ENCODE measurements at places on chromosomes 1 and 21. TPM values are rescaled to one million over a fixed set of nuclear protein-coding genes. Genes with fewer than 3 reads are reported as not detected.

DNA sequence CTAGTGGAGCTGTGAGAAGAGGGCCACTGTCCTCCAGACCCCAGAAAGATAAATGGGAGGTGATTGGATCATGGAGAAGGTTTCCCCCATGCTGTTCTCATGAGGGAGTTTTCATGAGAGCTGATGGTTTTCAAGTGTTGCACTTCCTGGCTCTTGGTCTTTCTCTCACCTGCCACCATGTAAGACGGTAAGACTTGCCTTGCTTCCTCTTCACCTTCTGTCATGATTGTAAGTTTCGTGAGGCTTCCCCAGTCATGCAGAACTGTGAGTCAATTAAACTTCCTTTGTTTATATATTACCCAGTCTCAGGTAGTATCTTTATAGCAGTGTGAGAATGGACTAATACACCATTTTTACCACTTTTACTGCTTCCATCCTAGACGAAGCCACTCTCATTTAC is 27.6 kb downstream of the GPR88 start:
- DNase-seq: no peak

DUSP23 gene
- 11.0 TPM for total RNA-seq

EDN2 gene
- 0.50 TPM for total RNA-seq

- DNase-seq: no peak
Measured at GRCh38 chr1:82299656-82300055, 498.9 kb downstream of the ADGRL2 start.

GRCh38 chr1:232471250-232471649 is 158.7 kb downstream of the SIPA1L2 start:
- DNase-seq: no peak

ELF3 gene
- 1.9 TPM for total RNA-seq

- DNase-seq: no peak
Measured at GRCh38 chr1:85467036-85467435, 2.1 kb upstream of the DDAH1 start.

- DNase-seq: no peak
Measured at GRCh38 chr1:115644109-115644508, 2.3 kb downstream of the VANGL1 start.

DNA sequence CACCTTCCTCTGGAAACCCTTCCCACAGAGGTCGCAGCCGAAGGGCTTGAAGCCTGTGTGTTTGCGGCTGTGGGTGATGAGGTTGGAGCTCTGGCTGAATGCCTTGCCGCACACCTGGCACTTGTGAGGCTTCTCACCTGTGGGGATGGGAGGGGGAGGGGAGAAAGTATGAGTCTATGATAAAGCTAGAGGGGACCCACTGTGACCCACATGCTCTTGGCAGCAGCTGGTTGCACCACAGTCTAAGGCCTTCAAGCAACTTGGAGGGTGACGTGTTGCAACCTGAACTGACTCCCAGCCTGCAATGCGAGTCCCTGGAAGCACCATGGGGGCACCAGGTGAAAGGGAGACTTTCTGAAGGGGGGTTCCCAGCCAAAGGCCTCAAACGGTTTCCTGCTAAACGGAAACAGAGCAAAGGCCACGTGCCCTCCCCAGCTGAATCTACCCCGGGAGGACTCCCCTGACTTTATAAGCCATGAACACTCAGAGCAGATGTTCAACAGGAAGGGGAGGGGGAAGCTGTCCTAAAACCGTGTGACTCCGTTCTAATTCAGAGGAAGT is 10.6 kb downstream of the GFI1 start:
- DNase-seq: no peak

CR1L gene
- total RNA-seq: not detected

ASTN1 gene
- total RNA-seq: 0.43 TPM

DNA sequence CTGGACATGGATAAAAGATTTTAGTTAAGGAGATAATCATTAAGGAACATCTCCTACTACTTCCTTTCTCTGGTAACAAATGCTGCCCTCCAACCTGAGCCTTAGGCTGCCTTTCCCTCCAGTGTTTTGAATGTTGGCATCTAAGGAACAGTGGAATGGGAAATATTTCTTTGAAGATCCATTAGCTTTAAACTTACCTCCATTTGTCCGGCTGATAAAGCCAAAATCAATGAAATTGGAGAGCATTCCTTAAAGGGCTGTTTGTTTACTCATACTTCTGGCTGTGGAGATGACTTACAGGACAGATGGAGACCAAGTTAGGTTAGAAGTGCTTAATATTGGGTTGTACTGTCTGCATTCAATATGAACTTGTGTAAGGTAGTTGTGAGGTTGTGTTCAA is 439.1 kb downstream of the PLA2G4A start:
- DNase-seq: no peak

GRCh38 chr1:154183046-154183915 is 8.6 kb downstream of the TPM3 start:
- peak; percentile 98 for DNase-seq

DNA sequence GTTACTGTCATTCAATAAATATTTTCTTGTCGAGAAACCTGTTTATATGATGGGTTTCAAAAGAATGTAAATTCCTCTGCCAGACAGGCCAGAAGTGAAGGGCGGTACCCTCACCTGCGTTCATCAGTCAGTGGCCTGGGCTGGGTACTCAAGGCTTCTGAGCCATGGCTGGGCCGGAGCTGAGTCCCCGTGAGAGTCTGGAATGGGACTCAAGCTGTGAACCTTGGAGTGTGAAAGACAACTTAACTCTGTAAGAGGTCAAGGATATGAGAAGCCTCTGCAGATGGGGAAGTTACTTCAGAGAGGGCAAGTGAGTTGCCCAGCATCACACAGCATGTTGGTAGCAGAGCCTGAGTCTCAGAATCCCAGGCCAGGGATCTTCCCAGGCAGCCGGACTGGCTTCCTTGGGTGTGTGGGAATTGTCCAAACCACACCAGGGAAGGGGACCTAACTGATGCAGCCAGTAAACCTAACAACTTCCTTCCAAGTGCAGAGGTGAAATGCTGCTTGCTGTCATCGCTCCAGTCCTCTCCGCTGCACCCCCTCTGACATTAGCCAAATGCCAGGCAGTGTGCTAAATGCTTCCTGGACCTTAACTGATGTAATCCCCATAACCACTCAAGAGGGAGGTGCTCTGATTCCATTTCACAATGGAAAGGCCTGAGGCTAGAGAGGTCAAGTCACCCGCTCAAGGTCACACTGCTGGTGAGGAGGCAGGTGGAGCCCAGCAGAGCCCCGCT is 4.8 kb downstream of the DISP3 start:
- DNase-seq: peak; percentile 62

GRCh38 chr21:32315511-32316281 is 17.0 kb downstream of the MRAP start:
- no peak for DNase-seq

DNA sequence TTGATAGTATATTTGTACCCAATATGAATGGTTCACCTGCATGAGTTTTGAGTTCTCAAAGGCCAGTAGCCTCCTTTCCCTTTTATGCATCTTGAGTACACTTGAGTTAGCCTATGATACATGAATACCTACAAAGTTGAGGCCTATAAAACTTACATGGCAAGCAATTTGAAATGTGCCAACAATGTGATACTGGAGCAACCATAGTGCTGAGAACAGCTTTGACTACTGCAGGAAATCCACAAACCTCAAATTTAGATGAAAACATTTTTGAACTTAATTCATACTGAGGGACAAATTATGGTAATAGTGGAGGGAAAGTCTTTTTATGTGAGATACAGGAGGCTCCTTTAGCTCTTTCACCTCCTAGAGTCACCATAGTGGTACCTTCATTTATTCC is 37.4 kb downstream of the LEPR start:
- DNase-seq: no peak

- DNase-seq: no peak
Measured at GRCh38 chr1:23352096-23352695, 8.1 kb upstream of the HNRNPR start.

S100A8 gene
- not detected for total RNA-seq

DNA sequence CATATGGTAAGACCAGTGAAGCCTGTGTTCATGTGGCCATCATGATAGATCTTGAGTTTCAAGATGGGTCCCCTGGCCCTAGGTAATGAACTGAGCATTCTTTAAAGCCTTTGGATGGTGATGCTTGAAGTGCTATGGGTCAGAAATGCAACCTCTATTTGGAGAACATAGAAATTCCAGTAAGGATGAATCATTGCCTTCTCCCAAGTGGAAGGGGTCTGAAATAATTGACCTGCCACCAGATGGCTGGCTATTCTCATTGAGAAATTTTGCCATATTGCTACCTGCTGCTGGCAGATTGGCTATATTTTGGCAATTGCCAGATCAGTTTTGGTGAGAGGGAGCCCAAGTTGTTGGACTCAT is 739 bp upstream of the IFI6 start:
- no peak for DNase-seq

GRCh38 chr1:22791831-22792347 is 81.2 kb downstream of the EPHB2 start:
- no peak for DNase-seq

SPATA46 gene
- not detected for total RNA-seq

DNA sequence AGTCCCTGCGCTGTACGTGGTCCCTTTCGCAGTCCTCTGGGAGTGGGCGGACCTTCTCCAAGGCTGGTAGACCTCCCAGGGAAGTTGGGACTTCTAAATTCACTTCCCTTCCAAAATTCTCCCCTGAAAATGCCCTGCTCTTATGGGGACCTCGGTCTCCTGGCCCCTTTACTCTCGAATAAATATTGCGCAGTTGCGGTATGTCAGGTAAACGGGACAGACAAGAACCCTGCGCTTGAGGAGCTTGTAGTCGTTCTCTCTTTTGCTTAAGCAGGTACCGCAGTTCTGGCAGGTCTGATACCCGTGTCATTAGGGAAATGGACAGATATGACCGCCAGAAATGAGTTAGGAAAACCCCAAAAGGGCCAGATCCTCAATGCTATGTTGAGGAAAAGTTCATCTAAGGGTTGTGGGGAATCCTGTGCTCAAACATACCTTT is 561 bp downstream of the KIF2C start:
- no peak for DNase-seq
